ENCODE measurements at places on chromosomes 1 and 21.

- DNase-seq = no peak
Measured at GRCh38 chr1:200238311-200238710, 171.5 kb downstream of the ZNF281 start.

DNA sequence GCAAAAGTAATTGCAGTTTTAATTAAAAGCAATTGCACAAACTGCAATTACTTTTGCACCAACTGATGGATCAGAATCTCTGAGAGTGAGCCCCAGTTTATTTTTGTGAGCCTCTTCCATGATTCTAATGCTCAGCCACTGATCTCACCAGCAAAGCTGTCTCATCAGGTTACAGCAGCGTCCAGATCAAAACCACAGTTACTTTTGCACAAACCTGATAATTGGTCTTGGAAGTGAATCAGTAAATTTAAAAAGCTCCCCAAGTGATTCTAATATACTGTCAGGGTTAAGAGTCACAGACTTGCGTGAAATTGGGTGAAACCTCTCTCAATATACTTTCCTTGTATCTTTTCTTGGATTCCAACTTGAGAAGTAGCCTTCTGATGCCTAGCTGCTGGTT, 13.5 kb upstream of the CR2 start:
- no peak for DNase-seq

- DNase-seq = no peak
Measured at GRCh38 chr1:27267153-27267552, 32.7 kb downstream of the WDTC1 start.

DNA sequence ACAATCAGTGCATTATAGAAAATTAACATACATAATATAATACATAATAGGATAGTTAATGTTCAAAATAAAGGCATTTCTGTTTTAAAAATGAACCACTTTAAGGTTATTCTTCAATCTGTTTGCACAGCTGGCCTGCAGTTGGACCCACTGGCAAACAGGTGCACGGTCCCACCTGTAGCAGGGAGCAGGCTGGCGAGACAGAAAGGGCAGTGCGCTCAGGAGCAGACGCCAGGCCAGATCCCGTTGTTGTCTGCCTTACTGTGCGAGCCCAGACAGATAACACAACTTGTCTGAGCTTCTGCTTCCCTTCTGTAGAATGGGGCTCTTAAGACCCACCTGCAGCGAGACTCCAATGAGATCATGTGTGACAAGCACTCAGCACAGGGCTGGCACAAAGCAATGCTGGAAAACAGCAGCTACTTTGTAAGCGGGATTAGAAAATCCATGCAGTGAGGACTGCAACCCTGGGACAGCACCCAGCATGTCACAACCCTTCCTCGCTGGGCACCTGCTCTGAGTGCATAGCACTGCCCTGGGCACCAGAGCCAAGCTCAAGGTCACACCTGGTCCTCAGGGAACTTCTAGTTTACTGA, 33.5 kb downstream of the VPS26C start:
- no peak for DNase-seq
